ENCODE measurements at places on chromosomes 12 and 14.

DNA sequence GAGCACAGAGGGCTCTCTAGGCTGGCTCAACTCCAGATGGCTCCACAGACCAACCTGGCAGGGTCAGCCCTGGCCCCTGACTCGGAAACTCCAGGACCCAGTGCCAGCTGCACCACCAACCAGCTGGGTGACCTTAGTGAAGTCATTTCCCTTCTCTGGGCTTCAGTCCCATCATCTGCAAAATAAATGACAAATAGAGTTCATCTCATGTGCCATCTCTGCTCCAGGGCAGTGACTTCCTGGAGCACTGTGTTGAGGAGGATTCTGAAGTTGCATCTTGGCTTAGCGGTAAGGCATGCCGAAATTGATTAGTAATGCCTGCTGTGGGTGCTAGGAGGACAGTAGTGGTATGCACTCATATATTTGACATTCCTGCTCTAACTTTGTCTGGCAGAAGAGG, 31.5 kb downstream of the DTX1 start:
- DNase-seq: no peak

DNA sequence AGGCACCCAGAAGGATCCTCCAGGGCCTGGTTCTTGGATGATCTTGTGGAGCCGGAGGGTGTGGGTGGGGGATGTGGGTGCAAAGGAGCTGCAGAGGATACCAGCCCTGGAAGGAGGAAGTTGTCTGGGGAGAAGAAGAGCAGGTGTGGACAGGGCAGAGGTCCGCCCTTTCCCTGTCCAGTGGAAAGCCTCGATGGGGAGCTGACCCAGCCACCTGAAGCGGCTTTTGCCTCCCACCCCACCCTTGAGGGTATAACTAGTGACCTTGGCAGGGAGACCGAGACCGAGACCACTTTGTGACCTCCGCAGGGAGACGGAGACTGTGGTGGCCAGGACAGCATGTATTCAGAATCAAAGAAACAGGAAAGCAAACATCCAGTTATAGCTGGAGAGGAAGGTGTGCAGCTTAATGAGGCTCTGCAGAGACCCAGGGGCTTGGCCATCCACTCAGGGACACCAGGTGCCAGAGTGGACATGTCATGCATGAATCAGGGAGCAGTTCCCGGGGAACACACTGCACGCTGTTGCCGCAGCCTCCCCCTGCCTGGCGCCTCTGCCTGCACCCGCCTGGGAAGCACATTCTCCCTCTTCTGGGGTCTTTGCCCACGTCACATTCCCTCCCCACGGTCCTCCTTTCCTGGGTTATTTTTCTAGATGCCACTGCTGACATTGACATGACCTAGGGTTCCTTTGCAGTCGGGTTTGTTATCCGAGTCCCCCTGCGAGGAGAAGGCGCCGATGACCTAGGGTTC, 87.7 kb downstream of the ADGRD1 start:
- no peak for DNase-seq

DNA sequence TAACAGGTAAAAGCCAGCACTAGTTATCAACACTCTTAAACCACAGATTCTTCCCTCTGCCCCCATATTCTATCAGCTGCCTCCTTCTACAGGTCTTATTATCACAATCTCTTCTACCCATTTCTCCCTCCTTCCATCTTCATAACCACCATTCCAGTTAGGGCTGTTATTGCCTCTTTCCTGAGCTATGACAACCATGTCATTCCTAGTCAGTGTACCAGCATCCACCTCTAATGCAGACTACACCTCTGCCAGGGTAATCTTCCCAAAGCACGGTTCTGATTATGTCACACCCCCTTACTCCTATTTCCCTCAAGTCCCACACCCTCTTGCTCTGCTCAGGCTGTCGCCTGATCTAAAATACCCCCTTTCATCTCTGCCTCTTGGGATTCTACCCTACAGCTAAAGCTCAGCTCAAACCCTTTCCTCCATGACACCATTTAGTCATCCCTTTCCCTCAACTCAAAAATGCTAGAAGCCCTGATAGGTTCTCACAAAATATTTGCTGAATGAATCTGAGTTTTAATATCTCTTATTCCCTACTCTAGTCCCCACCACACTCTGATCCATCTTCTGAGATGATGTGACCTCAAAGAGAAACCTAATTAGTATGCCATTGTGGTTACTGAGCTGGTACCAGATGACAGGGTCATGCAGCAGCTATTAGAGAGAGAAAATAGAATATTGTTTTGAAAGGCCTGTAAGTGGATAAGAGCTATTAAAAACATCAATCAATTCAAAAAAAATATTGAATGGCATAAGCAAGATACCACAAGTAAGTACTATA, 11.7 kb downstream of the RACGAP1 start:
- DNase-seq: no peak

DNA sequence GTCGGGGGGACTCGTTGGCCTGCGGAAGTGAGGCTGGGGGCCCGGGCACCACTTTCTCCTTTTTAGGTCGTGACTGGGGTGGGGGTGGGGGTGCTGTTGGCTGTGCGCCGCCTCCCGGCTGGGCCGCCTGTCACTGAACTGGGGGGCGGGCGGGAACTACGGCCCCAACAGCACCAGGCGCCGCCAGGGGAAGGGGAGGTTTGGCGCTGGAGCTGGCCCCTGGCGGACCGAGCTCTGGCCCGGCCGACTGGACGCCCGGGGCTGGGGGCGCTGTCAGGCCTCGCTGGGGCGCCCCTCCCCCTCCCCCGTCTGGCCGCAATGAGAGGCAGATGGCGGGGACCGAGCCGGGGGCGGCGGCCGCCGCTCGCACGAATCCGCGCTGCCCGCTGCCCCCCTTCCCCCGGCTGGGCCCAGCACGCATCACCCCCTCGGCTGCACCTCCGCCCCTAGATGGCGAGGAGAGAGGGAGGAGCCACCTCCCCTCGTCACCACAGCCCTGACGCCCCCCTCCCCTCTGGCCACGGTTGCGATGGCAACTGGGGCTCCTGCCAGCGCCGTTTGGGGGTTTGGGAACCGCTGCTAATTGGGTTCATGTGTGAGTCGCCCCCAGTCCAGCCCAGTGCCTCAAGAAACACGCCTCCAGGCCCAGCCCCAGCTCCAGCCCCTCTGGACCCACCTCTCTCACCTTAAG, 723 bp downstream of the NFATC4 start:
- DNase-seq: no peak

DNA sequence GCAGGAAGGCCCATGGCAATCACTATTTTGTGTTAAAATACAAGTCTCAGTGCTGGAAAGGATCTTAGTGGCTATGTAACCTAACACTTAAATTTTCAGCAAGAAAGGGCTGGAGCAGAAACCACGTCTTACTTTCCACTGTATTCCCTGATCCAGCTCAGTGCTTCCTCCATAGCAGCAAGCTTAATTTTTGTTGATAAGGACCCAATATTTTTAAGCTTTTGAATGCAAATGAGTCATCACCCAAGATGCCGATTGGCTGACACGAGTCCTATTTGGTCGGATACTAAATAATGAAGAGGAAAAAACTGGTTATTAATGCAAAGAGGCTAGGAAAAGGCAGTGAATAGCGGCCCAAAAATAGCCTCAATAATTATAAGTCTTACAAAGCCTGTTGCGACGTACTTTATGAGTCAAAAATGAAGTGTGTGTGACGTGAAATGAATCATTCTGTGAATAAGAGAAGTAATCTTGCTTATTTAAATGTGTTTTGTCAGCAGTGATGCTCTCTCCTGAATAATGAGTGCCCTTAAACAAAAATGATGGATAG, 46.9 kb upstream of the IGF1 start:
- DNase-seq: no peak

DNA sequence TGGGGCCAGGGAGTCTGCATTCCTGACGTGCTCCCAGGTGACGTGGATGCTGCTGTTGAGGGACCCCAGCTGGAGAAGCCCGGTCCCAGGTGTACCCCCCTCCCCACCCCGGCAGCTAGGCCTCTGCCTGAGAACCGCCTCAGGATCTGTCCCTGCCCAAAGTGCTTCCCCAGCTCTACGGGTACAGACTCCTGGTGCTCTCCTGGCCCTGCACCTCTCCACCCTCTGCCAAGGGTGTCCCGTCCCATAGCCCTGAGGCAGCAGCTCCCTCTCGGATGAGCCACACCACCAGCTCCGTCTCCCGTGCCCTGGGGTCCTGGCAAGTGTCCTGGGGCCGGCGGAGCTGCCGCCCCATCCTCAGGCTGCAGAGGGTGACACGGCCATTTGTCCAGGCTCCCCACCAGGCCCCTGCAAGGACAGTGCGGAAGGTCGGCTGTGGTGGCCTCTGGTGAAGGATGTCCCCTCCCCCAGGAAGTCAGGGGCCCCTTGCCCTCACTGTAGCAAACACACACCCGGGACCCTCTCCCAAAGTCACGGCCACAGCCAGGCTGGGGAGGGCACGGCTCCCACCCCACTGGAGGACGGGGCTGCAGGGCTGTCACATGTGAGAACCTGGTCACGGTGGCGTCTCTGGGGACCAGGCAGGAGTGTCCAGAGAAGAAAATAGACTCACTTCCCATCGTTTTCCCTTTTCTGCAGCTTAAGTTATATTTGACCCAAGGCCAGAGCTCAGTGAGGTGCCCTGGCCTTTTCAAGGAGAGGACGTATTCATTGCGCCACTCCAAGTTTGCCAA, 74.4 kb upstream of the FBRSL1 start:
- DNase-seq: no peak

DNA sequence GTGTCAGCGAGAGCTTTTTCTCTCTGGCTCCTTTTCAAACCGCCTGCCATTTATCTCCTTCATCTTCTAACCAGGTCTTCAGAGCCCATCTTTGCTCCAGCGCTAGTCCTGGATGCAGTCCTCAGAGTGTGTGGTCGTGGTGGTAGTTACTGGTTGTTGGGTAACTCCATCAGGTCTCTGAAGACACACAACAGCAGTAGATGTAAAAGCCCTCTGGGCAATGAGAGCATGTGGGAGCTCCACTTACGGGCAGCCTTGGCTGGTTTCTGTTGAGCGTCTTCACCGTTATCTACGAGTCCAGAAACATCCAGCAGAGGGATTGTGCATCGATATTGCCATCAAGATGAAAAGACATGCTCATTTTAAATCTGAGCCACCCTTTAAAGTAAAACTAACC, 61.2 kb downstream of the FBXL14 start:
- DNase-seq: no peak

DNA sequence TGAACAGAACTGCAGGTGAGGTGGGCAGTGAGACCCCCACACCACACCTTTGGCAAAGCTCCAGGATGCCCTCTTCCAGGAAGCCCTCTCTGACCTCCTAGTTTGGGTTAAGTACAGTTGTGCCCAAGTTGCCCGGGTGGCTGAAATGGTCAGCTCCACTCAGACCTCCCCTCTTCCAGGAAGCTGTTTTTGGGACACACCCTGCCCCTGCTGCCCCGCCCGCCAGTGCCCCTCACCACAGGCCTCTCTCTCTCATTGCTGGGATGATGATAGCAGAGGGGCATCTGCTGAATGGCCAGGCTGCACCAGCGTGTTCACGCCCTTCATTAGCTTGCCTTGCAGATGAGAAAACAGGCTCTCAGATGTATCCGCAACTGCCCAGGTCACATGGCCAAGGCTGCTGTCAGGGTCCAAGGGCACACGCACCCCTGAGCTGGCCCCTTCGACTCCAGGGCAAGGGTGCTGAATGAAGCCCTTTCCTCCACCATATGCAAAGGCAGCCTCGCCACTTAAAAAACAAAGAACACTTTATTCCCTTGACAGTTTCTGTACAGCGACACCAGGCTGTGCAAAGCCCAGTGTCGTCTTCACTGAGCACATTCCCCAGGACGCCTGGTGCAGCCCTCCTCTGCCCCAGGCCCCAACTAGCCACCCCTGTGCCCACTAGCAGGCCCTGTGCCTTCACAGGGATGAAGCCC, 15.5 kb downstream of the SLC25A29 start:
- no peak for DNase-seq

DNA sequence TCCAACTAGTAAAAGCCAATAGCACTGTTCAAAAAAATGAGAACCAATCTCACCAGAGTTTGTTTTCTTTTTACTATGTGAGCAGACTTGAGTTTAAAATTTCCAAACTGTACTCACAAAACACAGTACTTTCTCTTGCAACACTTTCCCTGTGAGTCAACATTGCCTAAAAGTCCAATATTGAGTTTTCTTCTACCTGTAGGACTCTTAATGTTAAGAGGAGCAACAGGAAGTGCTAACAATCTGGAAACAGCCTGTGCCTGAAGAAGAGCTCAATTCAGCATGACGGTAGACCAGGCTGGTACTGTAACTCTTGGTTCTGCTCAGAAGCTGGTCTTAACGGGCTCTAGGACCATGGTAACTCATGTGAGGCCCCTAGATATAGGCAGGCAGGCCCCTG, 144.3 kb downstream of the MED13L start:
- no peak for DNase-seq

- no peak for DNase-seq
Measured at GRCh38 chr12:112430929-112431328, 12.2 kb downstream of the PTPN11 start.

- no peak for DNase-seq
Measured at GRCh38 chr14:52860209-52860608, 68.8 kb upstream of the GNPNAT1 start.

DNA sequence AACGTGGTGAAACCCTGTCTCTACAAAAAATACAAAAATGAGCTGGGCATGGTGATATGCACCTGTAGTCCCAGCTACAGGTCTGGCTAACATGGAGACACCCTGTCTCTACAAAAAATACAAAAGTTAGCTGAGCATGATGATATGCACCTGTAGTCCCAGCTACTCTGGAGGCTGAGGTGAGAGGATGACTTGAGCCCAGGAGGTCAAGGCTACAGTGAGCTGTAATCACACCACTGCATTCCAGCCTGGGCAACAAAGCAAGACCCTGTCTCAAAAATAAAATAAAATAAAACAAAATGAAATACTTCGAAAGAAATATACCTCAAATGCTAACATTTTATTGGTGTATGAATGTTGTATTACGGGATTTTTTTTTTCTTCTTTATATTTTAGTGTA, 107.6 kb upstream of the EGLN3 start:
- DNase-seq: no peak

- DNase-seq: no peak
Measured at GRCh38 chr14:74314576-74314975, 11.8 kb upstream of the ABCD4 start.

DNA sequence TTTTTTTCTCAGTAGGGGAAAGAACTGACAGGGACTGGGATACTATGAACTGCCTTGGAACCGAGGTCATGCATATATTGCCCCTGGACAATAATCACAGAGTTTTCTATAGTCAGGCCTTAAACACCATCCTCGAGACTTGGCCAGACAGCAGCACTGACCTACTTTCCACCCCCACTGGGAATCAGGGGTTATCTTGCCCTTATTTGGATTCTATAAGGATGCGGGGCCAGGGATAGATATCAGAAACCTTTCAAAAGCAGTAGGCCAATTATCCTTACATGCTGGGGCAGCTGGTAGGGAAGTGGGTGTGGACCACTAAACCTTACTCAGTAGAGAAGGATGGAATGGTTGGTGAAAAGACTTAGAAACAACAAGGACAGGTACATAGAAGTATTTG, 2.0 kb downstream of the ZNF219 start:
- DNase-seq: no peak
